ENCODE measurements at places on chromosomes 11 and 22.

GRCh38 chr22:24599514-24599913 lies 3.5 kb upstream of the GGT1 start:
- DNase-seq, result no peak

DNA sequence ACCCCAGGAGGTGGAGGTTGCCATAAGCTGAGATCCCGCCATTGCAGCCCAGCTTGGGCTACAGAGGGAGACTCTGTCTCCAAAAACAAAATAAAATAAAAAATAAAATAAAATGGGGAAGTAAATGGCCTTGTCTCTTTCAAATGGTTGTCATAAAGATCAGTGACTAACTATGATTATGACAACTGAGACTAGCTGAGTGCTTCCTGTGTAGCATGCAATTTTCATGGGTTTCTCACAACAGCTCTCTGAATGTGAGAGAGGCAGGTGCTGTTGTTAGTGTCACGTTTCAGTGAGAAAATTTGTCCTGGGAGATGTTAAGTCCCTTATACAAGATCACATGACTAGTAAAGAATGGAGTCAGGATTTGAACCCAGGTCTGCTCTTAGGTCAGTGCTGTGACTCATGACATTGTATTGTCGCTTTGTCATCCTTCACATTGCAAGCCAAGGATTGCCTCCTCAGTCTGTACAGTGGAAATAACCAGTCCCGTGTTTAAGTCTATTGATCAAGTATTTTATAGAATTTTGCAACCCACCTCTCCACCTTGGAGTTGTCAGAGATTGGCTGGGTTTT lies 163.3 kb upstream of the CCDC90B start:
- DNase-seq, result no peak

DNA sequence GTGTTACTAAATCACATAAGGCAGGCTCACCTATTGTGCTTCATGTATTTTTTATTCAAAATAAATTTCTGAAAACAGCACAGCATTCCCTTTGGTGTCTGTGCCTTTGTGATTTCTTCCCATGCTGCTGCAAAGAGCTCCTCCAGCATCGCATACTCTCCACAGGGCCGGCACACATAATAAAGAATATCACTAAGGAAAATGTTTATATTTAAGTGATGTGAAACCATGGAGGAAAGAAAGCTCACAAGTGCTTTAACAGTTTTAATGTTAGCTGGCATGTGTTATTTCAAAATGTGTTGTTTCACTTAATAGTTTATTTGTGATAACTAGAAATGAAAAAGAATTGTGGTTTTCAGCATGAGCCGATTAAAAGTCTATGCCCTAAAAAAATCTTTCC lies 241.3 kb upstream of the ANO3 start:
- DNase-seq, result no peak

- no peak for DNase-seq
Measured at GRCh38 chr22:19341500-19341899, 50.0 kb upstream of the CLTCL1 start.

DNA sequence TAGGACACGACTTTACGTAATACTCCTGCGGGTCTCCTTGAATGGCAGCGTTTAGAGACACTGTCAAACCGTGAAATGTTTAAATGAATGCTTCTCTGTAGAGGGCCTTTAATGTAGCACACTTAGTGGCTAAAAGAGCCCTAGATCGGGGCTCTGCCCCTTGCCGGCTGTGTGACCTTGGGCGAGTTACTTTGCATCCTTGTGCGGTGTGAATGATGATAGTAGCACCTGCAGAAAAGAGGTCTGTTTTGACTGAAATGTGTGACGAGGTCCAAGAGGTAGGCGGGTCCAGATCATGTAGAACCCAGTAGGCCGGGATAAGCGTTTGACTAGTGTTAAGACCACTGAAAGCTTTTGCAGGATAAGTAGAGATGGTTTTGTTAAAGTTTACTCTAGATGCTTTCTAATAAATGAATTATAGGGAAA lies 866 bp downstream of the MED17 start:
- peak; percentile 78 for DNase-seq

GRCh38 chr11:58912124-58912523 lies 27.2 kb upstream of the GLYATL1 start:
- DNase-seq, result no peak

- DNase-seq, result no peak
Measured at GRCh38 chr22:27466229-27466628, 335.3 kb downstream of the MN1 start.

- DNase-seq, result no peak
Measured at GRCh38 chr11:96794152-96794551, 404.3 kb downstream of the JRKL start.

DNA sequence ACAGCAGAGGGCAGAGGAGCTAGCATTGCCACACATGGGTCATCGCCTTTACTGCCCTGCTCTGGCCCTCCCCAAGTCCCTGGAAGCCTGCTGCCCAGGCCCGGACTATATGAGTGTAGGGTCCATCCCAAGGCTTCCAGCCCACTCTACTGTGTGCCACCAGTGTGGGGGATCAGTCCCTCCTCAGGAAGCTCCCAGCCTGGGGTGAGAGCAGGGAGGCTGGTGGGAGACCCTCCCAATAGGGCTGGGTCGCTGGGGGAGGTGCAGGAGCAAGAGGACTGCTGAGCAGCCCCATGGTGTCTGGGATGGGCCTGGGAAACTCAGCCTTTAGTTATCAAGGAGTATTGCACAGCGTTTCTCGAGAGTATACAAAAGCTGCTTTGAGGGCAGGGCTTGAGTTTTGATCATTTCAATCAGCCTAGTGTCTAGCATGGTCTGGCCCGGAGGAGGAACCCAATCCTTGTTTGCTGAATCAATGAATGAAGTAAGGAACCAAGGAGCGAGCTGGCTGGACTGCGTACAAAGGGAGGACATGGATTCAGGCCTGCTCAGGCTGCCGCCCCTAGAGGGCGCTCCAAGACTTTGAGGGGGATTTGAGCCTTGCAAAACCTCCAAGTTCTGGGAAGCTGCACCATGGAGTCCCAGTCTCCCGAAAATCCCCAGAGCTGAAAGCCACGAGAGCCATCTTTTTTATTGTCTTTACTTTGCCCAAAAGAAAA lies 89.0 kb upstream of the PARVA start:
- DNase-seq, result peak; percentile 98

DNA sequence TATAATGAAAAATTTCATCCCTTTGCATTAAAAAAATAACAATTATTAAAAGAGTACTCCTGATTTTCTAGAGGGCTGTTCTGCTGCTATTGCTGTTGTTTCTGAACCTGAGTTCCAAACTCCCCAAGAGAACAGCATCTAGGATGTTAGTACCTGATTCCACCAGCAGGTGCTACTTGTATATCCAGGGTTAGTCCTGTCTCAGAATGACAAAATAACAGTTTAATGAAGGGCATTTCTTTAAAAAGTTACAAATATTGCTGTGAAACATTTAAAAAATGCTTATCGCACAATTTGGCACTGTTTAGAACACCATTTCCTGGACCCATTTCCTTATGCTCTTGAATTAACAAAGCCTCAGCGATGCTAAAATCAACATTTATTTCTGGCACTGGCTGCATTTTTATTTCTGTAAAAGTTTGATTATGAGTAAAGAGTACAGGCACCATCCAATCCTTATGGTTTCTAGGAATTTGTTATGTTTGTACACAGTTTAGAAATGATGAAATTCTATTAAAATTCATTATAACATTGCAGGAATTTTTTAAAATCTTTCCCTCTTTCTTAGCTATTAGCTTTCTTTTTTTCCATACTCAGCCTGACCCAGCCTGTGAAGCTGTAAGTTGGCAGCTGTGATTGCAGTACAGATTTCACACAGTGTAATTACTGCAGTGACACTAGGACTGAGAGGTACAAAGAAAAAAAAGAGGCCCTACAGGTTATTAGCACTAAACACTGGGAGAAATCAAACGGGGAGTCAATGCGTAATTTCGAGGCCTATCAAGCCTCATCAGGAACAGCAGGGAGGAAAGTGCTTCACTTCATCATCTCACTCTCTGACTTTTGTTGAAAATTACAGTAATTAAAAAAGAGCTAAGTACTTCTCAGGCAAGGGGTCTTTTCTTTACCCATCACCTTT lies 208.8 kb downstream of the DCDC1 start:
- peak; percentile 30 for DNase-seq

DNA sequence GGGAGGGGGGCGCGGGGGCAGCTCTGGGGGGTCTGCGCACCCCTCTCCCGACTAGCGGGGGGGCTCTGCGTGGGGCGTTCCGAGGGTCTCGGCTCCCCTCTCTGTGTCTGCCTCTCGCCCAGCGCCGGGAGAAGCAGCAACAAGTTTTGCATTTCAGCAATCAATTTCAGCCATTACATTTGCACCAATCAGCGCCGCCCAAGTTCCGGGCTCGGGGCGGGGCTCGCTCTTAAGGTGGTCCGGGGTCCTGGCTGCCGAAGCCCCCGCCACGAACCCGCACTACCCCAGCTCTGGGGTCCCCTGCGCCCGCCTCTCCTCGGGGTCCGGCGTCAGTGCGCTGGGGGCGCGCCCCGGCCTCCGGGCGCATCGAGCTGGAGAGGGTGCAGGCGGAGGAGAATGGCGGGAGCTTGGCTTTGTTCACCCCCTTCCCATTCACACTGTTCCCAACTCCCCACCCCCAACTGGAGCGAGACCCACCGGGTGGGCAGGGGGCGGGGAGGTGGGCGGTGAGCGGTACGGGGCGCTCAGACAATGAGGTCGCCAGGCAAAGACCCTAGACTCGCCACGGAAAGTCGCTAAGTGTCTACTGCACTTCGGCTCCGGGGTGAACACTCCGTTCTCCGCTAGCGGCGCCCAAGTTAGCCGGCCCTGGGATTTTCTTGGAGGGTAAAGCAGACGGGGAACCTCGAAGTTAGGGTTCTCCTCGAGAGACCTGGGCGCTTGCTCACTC lies at the start of gene MN1:
MN1 (minus strand) TSS at position 141 of the 730 bp plus-strand sequence. CDS start 1,213 bp downstream, outside the sequence.
- DNase-seq, result peak; percentile 59

DNA sequence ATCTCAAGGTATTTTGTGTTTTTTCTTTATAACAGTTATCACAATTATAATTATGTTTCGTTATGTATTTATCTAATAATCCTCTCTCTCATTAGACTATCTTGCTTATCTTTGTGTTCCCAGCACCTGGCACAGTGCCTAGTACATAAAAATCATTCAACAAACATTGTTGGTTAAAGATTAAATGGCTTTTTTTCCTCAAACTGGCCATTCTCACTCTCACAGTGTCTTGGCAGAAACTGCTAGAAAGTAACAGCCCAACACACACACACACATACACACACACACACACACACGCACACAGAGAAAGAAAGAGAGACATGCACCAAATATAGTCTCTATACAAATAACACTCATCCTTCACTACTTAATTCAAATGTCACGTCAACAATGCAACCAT lies 36.8 kb downstream of the OR10A6 start:
- no peak for DNase-seq

DNA sequence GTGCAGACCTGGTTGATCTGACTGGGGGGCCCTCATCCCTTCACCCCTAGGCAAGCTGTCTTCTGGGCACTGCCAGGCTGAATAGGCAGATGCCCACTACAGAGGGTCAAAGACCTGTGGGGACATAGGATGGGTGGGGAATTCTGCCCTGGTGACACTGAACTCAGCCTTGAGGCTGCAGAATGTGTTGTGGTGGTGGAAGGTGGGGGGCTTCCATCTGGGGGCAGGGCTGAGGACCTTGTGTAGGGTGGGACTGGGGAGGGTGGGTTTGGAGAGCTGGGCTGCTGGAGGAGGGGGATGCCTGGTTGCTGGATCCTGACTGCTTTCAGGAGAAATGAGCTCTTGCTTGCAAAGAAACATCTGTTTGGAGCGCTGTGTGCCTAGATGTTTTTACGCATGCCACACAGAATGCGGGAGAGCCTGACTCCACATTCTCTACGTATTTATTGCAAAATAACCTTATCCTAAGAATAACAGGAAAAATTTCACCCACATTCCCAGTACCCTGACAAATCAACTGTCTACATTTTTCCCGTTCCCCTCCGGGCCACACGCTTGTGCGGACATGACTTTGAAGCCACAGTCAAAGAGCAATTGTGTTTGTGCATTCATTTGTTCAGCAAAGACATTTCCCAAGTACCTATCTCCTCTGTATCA lies 18.3 kb downstream of the SMIM38 start:
- DNase-seq, result no peak

DNA sequence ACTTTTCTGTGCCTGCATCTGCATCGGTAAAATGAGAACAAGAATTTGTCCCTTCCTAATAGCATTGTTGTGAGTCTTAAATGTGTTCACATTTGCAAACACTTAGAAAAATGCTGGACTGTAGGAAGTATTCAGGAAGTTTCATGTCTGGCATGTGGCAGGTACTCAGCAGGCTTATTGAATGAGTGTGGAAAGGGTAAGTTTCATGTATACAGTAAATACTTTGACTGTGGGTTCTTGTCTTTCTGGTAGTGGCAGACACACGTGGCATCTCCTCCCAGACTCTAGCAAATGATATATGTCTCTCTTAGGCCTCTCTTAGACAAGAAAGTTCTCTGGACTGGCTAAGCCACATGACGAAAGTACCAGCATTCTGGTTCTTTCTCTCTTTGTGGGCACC lies 179.2 kb downstream of the C11orf91 start:
- no peak for DNase-seq

- DNase-seq, result no peak
Measured at GRCh38 chr11:112811783-112812182, 149.4 kb upstream of the NCAM1 start.

DNA sequence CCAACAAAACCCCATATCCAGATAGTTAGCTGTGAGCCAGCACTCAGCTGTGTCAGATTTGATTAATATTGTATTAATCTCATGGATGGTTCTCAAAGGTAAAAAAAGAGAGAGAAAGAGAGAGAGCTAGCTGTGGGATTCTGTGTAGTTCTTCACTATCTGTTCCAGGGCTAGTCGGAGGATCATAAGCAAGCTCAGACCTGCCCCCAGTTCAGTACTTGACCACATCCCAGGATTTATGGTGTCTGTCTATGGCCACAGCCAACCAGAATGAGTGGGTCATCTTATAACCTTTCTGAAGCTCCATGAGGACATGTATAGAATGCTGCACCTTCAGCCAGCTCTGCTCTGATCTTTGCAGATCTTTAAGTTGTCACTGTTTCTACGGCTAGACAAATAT lies 13.5 kb upstream of the B3GNT6 start:
- no peak for DNase-seq

- no peak for DNase-seq
Measured at GRCh38 chr11:108558222-108558621, 35.3 kb downstream of the EXPH5 start.

- DNase-seq, result no peak
Measured at GRCh38 chr11:69194396-69194795, 38.7 kb downstream of the SMIM38 start.

GRCh38 chr11:85589373-85589772 lies 37.8 kb downstream of the DLG2 start:
- DNase-seq, result no peak

GRCh38 chr11:61963282-61964057 lies 4.0 kb downstream of the FTH1 start:
- DNase-seq, result no peak

- DNase-seq, result peak; percentile 68
Measured at GRCh38 chr11:75639762-75640181, 29.1 kb downstream of the MAP6 start.

- peak; percentile 90 for DNase-seq
Measured at GRCh38 chr11:127789927-127790326, 789.4 kb upstream of the KIRREL3 start.

- no peak for DNase-seq
Measured at GRCh38 chr11:81039916-81040524, 1599.2 kb upstream of the TENM4 start.

- no peak for DNase-seq
Measured at GRCh38 chr22:19764636-19765476, 4.3 kb downstream of the TBX1 start.

Data from NCI-H526 (cell line).